ENCODE measurements at places on chromosomes 3 and 15.

DNA sequence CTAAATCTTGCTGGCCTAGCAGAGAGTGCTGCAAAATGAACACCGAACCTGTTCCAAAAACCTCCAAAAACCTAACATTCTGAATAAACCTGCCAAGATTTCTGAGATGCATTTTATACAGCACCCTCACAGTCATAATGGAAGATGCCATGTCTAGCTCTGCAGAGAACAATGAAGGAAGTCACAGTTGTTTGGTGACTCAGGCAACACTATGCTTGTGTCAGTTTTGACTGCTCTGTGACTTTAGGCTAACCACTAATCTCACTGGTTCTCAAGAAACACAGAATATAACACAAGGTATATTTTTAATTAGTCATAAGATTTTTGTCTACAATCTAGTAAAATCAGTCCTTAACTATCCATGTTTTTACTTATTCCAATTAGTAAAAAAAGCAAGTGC lies 606.6 kb downstream of the TBL1XR1 start:
- DNase-seq, result no peak
- H3K4me1 ChIP-seq, result no peaks in the 10 kb centered on the region
- H3K4me3 ChIP-seq, result no peak overlapping the region
- no peaks in the 10 kb centered on the region for H3K36me3 ChIP-seq
- no peak overlapping the region for H3K27ac ChIP-seq

DNA sequence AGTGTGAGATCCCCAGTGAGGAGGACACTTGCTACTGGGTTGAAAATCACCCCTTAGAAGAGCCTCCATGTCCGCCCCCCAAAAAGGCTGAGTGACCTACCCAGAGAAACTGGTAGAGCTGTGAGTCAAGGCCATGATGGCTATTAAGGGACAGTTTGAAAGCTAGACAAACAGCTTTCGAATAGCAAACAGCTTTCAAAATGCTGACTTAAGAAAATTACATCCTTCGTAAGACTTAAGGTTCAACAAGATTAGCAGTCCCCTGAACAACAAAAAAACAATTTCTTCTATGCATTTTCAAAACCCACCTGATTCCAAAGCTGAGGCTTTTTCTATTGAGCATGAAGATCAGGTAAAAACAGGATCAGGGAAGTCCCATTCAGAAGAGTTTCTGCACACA lies 269.7 kb upstream of the SOX2 start:
- no peaks in the 10 kb centered on the region for H3K36me3 ChIP-seq
- H3K4me3 ChIP-seq, result no peak overlapping the region
- H3K27me3 ChIP-seq, result no peaks in the 10 kb centered on the region
- no peak for DNase-seq

- H3K27me3 ChIP-seq, result no peaks in the 10 kb centered on the region
- H3K4me1 ChIP-seq, result no peaks in the 10 kb centered on the region
- H3K27ac ChIP-seq, result no peak overlapping the region
- DNase-seq, result no peak
- no peak overlapping the region for H3K4me3 ChIP-seq
- no peaks in the 10 kb centered on the region for H3K36me3 ChIP-seq
These were observed 55.5 kb downstream of the SATB1 start for GRCh38 chr3:18369551-18370185.

DNA sequence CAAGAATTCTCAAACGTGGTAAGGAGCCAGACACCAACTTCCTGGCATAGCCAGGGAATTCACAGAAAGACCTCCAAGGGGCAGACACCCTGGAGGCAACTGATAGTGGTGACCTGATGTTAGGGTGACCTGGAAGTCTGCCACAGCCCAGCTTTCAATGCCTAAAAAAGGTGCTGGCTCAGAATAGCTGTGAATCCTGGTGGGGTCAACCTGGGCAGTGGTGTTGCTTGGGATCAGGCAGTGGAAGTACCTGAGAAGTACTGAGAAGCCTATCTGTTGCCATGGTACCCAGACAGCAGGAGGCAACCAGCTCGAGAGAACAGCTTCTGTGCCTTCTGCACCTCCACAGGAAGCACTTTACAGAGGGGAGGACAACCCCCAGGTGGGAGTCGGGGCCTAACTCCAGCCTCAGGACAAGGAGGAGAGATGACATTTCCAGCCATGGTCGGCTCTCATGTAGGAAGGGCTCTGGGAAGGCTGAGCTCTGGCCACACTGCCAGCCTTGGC lies 55.4 kb upstream of the LARS2 start:
- no peaks in the 10 kb centered on the region for H3K4me1 ChIP-seq
- no peaks in the 10 kb centered on the region for H3K36me3 ChIP-seq
- no peaks in the 10 kb centered on the region for H3K27me3 ChIP-seq
- no peak overlapping the region for H3K4me3 ChIP-seq
- DNase-seq, result no peak
- no peak overlapping the region for H3K27ac ChIP-seq

GRCh38 chr15:95458721-95459120 lies 871.8 kb upstream of the NR2F2 start:
- H3K36me3 ChIP-seq, result no peaks in the 10 kb centered on the region
- H3K4me1 ChIP-seq, result no peaks in the 10 kb centered on the region
- no peak overlapping the region for H3K4me3 ChIP-seq
- H3K27ac ChIP-seq, result no peak overlapping the region
- no peaks in the 10 kb centered on the region for H3K27me3 ChIP-seq

DNA sequence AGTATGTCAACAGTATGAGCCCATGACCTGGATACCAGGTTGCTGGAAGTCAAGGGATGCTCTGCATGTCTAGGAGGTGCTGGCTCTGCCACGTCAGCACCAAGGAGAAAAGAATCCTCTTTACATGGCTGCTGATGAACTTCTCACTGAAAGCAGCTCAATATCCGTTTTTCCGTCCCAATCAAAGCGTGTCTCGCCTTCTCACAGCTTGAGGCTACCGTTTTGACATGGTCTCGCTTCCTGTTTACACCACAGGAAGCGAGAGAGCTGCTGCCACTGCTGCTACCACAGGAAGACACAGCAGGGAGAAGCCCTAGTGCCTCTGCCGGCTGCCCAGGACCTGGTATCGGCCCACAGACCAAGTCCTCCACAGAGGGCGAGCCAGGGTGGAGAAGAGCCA lies 27.3 kb downstream of the STARD5 start:
- no peaks in the 10 kb centered on the region for H3K27me3 ChIP-seq
- DNase-seq, result peak; percentile 93
- peak overlapping the region; percentile 50 for H3K4me3 ChIP-seq
- no peaks in the 10 kb centered on the region for H3K36me3 ChIP-seq

DNA sequence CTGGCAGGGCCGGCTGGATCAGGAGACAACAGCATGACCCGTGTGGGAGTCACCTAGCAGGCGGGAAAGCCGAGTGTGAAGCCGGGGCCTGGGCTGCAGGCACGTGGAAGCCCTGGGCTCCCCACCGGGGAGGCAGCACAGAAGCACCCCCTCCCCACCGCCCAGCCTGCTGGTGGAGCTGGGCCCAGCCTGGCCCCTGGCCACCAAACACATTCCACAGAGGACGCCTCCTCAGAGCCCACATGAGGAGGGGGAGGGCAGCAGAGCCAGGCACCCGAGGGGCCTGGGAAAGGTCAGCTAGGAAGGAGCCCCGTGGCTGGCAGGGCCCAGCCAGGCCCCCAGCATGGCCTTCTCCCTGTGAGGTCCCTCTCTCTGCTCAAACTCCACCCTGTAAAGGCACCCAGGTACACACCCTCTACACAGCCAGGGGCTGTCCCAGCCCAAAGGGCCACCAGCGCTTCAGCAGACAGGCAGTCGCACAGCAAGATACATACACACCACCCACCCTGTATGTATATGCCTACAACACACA lies 4.5 kb downstream of the PLXNB1 start:
- peaks cover 14% of the 10 kb centered on the region for H3K4me1 ChIP-seq
- H3K27me3 ChIP-seq, result no peaks in the 10 kb centered on the region
- H3K27ac ChIP-seq, result no peak overlapping the region
- H3K36me3 ChIP-seq, result no peaks in the 10 kb centered on the region
- no peak overlapping the region for H3K4me3 ChIP-seq

DNA sequence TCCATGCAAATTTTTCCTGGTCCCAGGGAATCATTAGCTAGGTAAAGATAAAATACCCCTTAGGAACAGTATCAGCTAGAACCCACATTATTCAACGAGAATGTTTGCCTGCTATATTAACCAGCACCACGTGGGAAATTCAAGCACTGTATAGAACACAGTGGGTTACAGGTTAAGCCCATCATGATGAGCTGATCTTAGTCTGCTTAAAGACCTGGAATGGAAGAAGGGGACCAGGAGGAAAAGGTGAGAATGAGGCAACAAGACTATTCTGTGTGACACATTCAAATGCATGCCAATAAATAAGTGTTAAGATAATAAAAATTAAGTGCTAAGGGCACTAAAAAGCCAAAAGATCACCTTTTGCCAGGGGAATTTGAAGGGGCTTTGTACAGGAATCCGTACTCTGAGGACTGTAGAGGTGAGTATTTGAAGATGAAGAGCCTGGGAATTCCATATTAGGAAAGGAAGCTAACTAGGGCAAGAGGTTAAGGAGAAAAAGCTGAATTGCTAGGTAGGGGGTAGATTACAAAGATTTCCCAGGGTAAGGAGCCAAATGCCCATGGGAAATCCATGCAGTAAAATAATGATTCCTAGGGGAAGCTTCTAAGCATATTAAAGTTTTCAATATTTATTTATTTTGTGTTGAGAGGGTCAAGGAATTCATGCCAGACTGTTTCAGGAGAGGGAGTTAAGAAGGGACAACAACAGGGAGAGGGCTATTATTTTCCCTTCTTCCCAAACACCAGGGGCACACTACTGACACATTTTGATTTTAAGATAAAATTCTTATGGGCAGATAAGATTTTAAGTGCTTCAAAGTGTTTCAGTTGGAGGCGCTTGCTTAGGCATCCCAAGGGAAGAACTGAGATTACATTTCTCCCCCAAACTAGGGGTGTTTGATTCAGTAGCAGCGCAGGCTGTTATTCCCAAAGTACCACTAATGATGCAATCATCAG lies 2.3 kb upstream of the MED12L start:
- no peak overlapping the region for H3K4me3 ChIP-seq
- no peaks in the 10 kb centered on the region for H3K27me3 ChIP-seq
- H3K36me3 ChIP-seq, result no peaks in the 10 kb centered on the region
- DNase-seq, result no peak

DNA sequence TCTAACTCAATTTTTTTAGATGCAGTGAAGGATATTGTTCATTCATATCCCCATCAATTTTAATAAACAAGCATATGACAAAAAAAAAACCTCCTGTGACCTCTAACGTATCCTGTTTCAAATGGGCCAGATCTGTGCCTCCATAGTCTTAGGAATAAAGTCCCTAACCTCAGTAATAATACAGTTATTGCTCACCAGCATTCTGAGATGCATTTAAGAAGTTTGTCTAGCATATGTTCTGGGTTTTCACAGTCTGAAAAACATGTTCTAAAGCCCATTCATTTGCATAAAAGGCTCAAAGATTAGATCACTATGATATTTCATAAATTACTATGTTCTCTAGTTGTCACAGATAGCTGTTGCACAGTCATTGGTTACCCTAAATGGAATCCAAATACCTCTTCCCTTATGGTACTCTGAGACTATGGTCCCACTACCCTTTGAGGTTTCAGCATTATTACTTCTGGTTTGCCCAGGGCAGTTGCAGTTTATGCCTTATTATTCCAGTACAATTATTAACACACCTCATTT lies 190.1 kb downstream of the ZIC4 start:
- H3K4me1 ChIP-seq, result no peaks in the 10 kb centered on the region
- no peak for DNase-seq
- no peak overlapping the region for H3K4me3 ChIP-seq
- H3K27ac ChIP-seq, result no peak overlapping the region
- H3K27me3 ChIP-seq, result no peaks in the 10 kb centered on the region

GRCh38 chr3:43185274-43185982 lies 79.5 kb upstream of the POMGNT2 start:
- H3K27ac ChIP-seq, result no peak overlapping the region
- no peak overlapping the region for H3K4me3 ChIP-seq
- no peaks in the 10 kb centered on the region for H3K36me3 ChIP-seq
- H3K4me1 ChIP-seq, result peaks cover 11% of the 10 kb centered on the region
- no peak for DNase-seq
- H3K27me3 ChIP-seq, result no peaks in the 10 kb centered on the region

DNA sequence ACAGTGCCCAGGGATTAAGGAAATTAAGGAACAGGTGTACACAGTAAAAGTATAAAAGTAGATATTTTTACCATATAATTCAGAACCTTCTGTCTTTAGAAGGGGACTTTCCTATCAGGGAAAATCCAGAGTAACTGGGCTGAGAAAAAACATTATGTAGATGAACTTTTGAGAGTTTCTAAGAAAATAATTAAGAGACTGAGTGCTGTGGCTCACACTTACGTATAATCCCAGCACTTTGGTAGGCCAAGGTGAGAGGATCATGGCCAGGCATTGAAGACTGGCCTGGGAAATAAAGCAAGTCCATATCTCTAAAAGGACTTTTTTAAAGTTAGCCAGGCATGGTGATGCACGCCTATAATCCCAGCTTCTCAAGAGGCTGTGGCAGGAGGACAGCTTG lies 1021.8 kb downstream of the FHIT start:
- DNase-seq, result no peak
- H3K4me3 ChIP-seq, result no peak overlapping the region
- no peaks in the 10 kb centered on the region for H3K4me1 ChIP-seq
- no peaks in the 10 kb centered on the region for H3K27me3 ChIP-seq
- no peaks in the 10 kb centered on the region for H3K36me3 ChIP-seq
- no peak overlapping the region for H3K27ac ChIP-seq

- H3K4me1 ChIP-seq, result no peaks in the 10 kb centered on the region
- no peaks in the 10 kb centered on the region for H3K36me3 ChIP-seq
- no peaks in the 10 kb centered on the region for H3K27me3 ChIP-seq
- H3K4me3 ChIP-seq, result no peak overlapping the region
- no peak overlapping the region for H3K27ac ChIP-seq
- DNase-seq, result no peak
These were observed 31.4 kb upstream of the SEC13 start for GRCh38 chr3:10352146-10352911.

GRCh38 chr3:27125821-27126501 lies 243.2 kb downstream of the NEK10 start:
- H3K36me3 ChIP-seq, result no peaks in the 10 kb centered on the region
- no peak overlapping the region for H3K27ac ChIP-seq
- H3K27me3 ChIP-seq, result no peaks in the 10 kb centered on the region
- no peaks in the 10 kb centered on the region for H3K4me1 ChIP-seq

- H3K36me3 ChIP-seq, result no peaks in the 10 kb centered on the region
- peak overlapping the region; percentile 64 for H3K27ac ChIP-seq
- H3K4me1 ChIP-seq, result no peaks in the 10 kb centered on the region
- no peak overlapping the region for H3K4me3 ChIP-seq
- DNase-seq, result peak; percentile 45
- H3K27me3 ChIP-seq, result no peaks in the 10 kb centered on the region
These were observed 86.9 kb upstream of the RASGRP1 start for GRCh38 chr15:38651328-38652038.

- no peak for DNase-seq
- no peak overlapping the region for H3K27ac ChIP-seq
- no peaks in the 10 kb centered on the region for H3K36me3 ChIP-seq
- H3K4me3 ChIP-seq, result no peak overlapping the region
- no peaks in the 10 kb centered on the region for H3K27me3 ChIP-seq
- no peaks in the 10 kb centered on the region for H3K4me1 ChIP-seq
These were observed 121.3 kb downstream of the CD47 start for GRCh38 chr3:107969525-107969924.

DNA sequence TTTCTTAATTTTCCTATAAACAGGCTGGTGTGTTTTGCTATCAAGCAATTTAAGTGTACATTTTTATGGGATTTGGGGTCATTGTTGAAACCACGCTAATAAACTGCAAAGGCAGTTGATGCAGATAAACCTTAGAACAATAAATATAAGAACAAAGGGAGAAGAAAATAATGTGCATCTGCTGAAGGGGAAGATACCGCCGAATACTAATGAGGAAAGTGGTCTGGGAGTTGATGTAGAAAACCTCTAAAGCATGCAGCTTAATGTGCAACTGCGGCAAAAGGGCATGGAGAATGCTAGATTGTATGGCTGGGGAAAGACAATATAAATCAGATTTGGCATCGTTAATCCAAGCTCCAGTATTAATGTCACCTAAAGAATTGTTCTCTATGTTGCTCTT lies 29.8 kb upstream of the CHL1 start:
- H3K27me3 ChIP-seq, result no peaks in the 10 kb centered on the region
- H3K4me1 ChIP-seq, result no peaks in the 10 kb centered on the region
- H3K4me3 ChIP-seq, result no peak overlapping the region
- no peaks in the 10 kb centered on the region for H3K36me3 ChIP-seq
- DNase-seq, result no peak
- H3K27ac ChIP-seq, result no peak overlapping the region
